ENCODE measurements at places on chromosomes 7 and 10. TPM values are rescaled to one million over a fixed set of nuclear protein-coding genes. Genes with fewer than 3 reads are reported as not detected.

ACTR3C gene
- total RNA-seq, result not detected

DPYSL4 gene
- total RNA-seq, result 17.7 TPM

GSAP gene
- total RNA-seq, result 2.0 TPM

MYL10 gene
- not detected for total RNA-seq

ZYX gene
- 21.5 TPM for total RNA-seq

RAMP3 gene
- not detected for total RNA-seq

PRPS1L1 gene
- total RNA-seq, result not detected

SPDYE5 gene
- total RNA-seq, result not detected

SCIN gene
- total RNA-seq, result not detected

GIMAP7 gene
- total RNA-seq, result not detected

PLXNA4 gene
- total RNA-seq, result 0.49 TPM
